Effector CD8-positive, alpha-beta T cell (primary cell): ENCODE measurements at places on chromosomes 4 and X.
A peak's percentile ranks its signal among the peaks of the same experiment; 100 is the strongest.

- no peak for DNase-seq
These were observed 809.0 kb upstream of the DIAPH2 start for GRCh38 chrX:95875661-95876060.

- DNase-seq, result no peak
These were observed 258.1 kb downstream of the GABRG1 start for GRCh38 chr4:45865781-45866180.

GRCh38 chrX:113977887-113978286 is 606.0 kb upstream of the HTR2C start:
- DNase-seq, result no peak

- DNase-seq, result no peak
These were observed 64.8 kb downstream of the GLRA3 start for GRCh38 chr4:174764105-174764729.

DNA sequence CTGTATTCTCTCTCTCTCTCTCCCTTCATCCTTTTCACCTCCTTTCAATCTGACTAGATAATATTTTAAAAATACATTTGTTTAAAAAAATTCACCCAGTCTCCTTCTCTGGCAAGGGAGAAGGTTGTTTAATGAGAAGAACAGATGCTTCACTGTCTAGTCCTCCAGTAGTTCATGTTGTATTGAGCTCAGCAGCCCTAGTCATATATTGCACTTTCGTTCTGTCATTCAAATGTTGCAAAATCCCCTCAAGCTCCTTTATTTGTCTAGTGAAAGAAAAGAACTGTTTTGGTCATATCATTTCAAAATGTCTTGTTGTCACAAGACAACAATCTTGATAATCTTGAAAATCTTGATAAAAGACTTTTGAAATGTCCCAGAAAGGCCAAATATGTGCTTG is 248.0 kb downstream of the GALNTL6 start:
- no peak for DNase-seq

GRCh38 chr4:123325241-123325681 is 71.3 kb upstream of the SPRY1 start:
- no peak for DNase-seq

- no peak for DNase-seq
These were observed 36.3 kb downstream of the RLIM start for GRCh38 chrX:74578137-74578536.

- no peak for DNase-seq
These were observed 69.7 kb downstream of the FANCB start for GRCh38 chrX:14802943-14803710.

- no peak for DNase-seq
These were observed 416.0 kb upstream of the TENM3 start for GRCh38 chr4:181827246-181827645.

GRCh38 chr4:165330071-165330470 is 2.6 kb downstream of the MSMO1 start:
- no peak for DNase-seq

- DNase-seq, result no peak
These were observed 124.2 kb upstream of the RBPJ start for GRCh38 chr4:26196567-26196966.

DNA sequence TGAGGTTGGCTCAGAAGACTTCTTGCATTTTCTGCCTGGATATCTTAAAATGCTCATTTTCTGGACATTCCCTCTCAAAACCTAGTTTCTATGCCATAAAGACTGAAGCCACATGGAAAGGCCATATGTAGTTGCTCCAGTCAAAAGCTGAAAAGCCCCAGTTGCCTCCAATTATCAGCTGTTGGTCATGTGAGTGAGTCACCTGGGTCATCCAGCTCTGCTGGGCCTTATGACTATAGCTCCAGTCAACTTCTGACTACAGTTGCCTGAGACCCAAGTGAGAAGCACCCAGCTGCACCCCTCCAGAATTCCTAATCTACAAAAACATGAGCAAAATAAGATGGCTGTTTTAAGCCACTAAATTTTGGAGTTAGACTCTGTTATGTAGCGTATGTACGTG is 41.9 kb downstream of the HELQ start:
- no peak for DNase-seq

DNA sequence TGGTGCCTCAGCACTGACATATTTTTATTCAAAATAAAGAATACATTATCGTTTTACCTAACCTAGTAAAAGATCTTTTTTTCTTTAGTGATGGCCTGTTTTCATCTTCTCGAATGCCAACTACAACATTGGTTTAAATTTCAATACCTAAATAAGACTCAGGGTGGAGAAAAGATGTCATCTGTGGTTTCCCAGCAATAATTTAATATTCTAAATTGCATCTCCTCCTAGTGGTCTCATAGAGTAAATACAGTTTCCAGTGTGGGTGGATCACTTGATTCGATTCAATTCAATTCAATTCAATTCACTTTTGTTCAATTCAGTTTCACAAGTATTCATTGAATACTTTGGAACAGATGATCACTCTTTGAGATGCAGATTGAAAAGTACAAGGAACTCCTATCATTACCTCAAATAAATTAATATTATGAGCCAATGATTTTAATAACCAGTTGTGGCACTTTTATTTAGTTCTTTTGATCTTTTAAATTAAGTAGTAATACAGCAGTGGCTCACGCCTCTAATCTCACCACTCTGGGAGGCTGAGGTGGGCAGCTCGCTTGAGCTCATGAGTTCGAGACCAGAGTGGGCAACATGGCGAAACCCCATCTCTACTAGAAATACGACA is 427.2 kb downstream of the FAT4 start:
- no peak for DNase-seq

GRCh38 chrX:2578864-2579263 is 78.1 kb upstream of the DHRSX start:
- no peak for DNase-seq

DNA sequence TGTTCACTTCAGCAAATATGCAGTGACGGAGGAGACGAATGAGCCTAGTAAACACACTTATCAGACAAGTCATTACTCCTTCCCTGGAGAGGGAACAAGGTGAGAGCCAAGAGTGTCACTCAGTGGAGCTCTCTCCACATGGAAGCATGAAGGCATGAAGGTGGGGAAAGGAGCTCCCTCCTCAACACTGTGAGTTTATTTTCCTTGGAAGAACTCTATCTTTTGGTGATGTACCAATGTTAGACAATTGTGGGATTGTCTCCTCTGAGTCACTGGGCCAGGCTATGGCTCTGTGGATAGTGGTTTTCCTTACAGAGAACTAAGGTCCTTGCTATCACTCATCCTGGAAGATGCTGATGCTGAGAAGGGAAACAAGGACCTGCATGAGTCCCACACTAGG is 200.2 kb downstream of the CPEB2 start:
- no peak for DNase-seq

GRCh38 chrX:2242980-2243379 is 257.8 kb downstream of the DHRSX start:
- DNase-seq, result no peak

DNA sequence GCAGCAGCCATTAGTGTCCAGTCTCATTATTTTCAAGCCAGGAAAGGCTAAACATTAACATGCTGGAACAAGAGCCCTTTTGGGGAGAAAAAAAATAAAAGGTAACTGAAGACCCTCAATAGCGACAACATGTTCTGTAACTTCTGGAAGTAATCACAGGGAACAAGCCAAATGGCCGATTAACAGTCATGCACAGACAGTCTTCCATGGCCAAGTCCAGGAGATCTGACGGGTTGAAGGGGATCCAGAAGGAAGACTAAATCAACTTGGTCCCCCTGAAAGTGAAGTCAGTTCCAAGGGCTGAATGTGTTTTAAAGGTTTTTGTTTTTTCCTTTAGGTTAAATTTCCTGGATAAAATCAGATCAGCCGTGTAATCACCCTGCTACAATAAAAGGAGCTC is 52.5 kb downstream of the LNX1 start:
- no peak for DNase-seq

DNA sequence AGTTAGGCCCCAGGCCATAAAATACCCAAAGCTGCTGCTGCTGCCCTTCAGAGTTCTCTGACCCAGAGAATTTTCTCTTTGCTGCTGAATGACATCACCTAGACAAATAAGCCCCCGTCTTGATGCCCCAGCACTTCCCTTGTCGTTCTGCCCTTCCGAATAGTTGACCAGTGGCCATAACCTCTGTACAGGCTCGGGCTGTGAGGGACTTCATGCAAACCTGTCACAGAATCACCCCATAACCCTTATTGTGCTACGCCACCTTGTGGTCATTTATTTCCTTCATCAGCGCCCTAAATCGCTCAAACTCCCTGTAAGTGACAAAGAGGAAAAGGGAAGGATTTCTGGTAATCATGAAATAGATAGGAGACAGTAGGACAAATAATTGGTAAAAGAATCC is 18.8 kb downstream of the SPACA5 start:
- DNase-seq, result peak; percentile 1

- DNase-seq, result no peak
These were observed 112.2 kb upstream of the ANXA3 start for GRCh38 chr4:78439328-78439727.

GRCh38 chr4:11635342-11635741 is 206.6 kb upstream of the HS3ST1 start:
- DNase-seq, result no peak

DNA sequence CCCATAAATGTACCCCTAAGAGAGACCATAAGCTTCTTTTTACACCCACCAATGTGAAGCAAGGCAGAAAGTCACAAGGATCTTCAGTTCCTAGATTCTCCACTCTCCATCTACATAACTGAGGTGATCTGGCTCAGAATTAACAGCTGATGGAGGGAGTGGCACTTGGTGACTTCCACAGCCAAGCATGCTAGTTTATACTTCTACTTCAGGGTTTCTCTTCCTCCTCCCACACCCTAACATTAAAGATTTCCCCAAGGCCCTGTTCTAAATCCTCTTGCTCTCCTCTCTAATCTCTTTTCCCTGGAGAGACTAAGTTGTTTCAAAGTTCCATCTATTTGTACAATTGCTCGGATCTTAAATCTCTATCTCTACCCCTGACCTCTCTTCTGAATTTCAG is 81.1 kb downstream of the MBNL3 start:
- no peak for DNase-seq

GRCh38 chr4:140092094-140092851 is 61.7 kb downstream of the MAML3 start:
- DNase-seq, result no peak

DNA sequence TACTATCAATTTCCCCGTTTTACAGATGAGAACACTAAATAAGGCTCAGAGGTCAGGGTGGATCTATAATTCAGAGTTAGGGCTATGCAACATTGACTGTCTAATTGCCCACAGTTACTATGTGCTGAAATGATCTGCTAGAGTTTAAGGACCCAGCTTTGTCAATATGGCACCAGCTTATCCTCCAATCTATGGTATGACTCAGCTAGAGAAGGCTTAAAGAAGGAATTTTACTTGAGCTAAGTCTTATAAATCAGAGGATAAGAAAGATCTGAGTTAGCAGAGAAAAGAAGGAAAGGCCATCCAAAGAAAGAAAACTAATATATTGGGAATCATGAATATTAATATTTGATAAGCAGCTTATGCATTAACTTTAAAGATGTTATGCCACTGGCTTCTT is 78.1 kb downstream of the ASB9 start:
- no peak for DNase-seq

DNA sequence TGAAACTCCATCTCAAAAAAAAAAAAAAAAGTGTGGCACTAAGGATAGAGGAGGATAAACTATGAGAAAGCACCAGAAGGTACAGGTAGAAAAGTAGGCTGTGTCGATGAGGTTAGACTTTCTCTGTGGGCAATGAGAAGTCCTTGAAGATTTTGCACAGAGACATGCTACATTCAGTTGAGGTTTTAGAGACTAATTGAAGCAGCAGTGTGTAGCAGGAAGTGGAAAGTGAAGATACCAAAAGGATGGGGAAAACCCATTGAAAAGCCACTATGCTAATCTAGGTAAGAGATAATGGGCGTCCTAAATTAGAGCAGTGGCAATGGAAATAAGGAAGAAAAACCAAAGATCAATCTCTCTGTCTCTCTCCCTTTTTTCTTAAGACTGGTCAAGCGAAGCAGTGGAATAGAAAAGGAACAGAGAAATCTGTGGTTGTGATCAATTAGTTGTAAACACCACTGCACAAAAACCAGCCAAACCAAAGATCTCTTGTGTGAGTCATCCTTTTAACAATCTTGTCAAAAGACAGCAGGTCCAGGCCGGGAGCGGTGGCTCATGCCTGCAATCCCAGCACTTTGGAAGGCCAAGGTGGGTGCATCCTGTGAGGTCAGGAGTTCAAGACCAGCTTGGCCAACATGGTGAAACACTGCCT is 3.5 kb downstream of the SPINK2 start:
- DNase-seq, result no peak

GRCh38 chr4:72283357-72283756 is 251.6 kb downstream of the NPFFR2 start:
- DNase-seq, result no peak

- no peak for DNase-seq
These were observed 3.6 kb upstream of the AFP start for GRCh38 chr4:73432169-73433000.

- no peak for DNase-seq
These were observed 69.0 kb upstream of the TMEM33 start for GRCh38 chr4:41865981-41866798.

DNA sequence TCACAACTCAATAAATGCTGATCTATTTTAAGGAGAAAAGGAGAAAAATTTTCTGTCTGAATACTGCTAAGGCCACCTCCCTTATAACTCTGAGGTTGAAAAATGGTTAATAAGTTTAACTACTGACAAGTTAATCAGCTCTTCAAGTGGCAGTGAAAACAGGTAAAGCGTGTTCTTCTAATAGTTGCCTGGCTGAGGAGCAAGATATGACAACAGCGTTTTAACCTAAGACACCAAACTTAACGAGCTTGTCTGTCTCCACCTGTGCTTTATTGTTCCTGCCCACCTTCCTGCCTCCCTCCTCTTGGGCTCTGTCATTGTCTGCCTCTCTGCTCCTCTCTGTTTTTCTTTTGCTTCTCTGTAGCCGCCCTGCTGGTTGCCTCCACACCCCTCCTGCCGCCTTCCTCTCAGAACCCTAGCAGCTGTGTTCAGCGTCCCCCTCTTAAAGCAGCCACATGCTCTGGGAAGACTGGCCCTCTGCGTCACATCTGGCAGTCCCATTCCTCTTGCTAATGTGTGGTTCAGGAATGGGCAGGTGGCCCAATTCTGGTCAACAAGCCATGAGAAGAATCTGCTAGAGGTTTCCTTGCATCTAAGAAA is 4.3 kb upstream of the TSPAN5 start:
- DNase-seq, result no peak

DNA sequence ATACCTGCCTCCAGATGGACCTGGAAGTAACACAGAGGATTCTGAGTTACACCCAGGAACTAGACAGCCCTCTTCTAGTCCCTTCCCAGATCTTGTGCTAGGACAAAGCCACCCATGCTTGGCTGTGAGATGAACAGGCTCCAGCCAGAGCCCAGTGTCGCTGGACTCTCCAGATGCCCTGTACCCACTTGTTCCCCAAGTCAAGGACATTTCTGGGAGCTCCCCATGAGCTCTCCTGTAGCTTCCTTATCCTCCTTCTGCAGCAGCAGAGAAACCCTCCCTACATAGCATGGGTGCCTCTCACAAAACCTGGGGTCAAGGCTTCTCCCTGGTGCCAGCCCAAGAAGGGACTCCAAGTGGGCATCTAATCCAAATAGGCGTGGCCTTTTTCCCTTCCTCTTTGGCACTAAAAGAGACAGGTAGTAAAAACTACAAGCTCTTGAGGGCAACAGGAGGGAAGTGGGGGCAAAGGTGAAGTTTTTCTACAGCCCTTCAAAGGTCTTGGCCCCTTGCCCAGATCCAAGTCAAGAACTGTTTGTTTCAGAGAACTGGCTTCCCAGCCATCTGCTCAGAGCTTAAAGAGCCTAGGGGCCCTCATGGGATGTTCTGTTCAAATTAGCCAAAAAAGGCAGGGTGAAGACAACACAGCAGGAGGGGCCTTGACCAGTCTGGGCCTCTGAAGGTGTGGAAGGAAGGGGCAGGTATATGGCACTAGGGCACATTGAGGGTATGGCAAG is 8.5 kb upstream of the ERCC6L start:
- no peak for DNase-seq

GRCh38 chrX:7170898-7171297 is 22.9 kb upstream of the PUDP start:
- DNase-seq, result no peak
